Prostate gland (tissue), 2 donors: ENCODE measurements at places on chromosomes 7 and 10.

DNA sequence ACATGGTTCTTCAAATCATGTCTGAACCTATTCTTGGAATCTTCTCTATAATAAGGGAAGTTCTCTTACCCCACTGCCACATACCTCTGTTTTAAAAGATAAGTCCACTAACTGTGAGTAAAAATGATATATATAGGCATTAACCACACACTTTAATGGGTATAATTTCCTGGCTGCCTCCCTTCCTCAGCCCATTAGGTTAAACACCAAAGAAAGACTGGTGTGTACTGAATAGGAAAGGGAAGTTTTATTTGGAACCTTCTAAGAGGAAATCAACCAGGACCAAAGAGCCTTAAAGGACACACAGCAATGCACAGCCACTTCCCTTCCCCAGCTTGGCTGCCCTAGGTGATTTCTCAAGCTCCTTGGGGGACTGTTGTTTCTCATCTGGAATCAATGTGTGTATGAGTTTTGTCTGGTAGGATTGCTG lies 5.0 kb upstream of the WBP1L start:
- no peaks in the 10 kb centered on the region for H3K36me3 ChIP-seq
- no peak for DNase-seq
- H3K27ac ChIP-seq, result no peak overlapping the region
- no peak overlapping the region for H3K4me3 ChIP-seq
- no peaks in the 10 kb centered on the region for H3K4me1 ChIP-seq

DNA sequence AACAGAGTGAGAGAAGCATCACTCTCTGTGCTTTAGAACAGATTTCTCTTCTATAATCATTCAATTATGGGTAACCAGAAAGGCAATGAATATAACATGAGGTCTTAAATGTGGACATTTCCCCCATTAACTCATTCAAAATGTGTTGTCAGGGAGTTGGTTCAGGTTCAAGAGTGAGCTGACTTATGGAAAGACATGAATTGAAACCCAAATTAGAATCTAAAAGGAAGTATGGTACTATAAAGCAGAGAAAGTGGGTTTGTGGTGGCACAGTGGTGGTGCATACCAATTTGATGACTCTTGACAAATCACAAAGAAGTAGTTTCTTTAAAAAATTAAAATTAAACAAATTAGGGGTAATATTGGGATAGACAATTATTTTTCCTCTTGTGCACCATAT lies 114.6 kb upstream of the MEOX2 start:
- no peak for DNase-seq
- no peak overlapping the region for H3K27ac ChIP-seq
- H3K4me1 ChIP-seq, result no peaks in the 10 kb centered on the region
- no peaks in the 10 kb centered on the region for H3K36me3 ChIP-seq

DNA sequence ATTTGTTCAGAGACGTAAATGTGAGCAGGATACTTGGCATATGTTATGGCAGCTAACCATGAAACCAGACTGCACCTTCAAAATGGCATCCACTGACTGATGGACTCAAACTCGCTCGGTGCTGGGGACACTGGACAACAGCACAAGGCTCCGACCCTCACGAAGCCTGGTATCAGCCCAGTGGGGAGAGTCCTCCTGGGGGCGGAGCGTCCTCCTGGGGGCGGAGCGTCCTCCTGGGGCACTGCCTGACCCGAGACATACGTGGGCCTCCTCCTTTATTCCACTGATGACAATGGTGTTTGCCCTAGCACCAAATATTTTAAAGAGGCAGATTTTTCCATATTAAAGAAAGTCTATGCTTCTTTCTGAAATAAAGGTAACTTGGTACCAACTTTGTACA lies 39.5 kb downstream of the ESYT2 start:
- H3K27me3 ChIP-seq, result no peaks in the 10 kb centered on the region
- no peaks in the 10 kb centered on the region for H3K36me3 ChIP-seq
- H3K27ac ChIP-seq, result no peak overlapping the region
- H3K4me1 ChIP-seq, result no peaks in the 10 kb centered on the region
- no peak for DNase-seq
- no peak overlapping the region for H3K4me3 ChIP-seq

GRCh38 chr7:105800442-105800841 lies 76.0 kb downstream of the ATXN7L1 start:
- no peaks in the 10 kb centered on the region for H3K27me3 ChIP-seq
- H3K4me1 ChIP-seq, result peaks cover under 1% of the 10 kb centered on the region

- H3K4me1 ChIP-seq, result no peaks in the 10 kb centered on the region
- no peak for DNase-seq
Measured at GRCh38 chr7:130554481-130554880, 62.6 kb downstream of the MEST start.

DNA sequence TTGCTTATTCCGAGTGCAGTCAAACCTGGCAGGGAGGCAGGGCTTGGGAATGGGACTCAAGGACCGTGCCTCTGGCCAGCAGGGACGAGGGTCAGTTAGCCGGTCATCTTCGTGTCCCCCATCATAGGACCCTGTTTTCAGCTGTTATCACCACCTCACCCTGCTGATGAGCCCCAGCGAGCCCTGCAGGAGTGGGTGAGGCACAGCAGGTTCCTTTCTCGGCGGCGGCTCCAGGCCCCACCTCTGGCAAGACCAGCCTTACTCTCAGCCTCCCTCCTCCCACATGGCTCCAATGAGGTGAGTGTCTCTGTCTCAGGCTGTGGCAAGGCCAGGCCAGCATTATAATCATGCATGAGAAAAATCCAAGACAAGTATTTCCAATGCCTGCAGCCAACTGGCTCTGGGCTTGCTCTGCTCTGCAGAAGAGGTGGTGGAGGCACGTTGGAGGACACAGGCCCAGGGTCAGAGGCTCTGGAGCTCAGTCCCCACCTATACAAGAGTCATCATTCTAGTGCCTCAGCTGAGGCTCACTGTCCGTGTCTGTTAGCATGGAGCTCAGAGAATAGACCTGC lies 15.7 kb downstream of the PKD1L1 start:
- H3K4me3 ChIP-seq, result no peak overlapping the region
- no peaks in the 10 kb centered on the region for H3K36me3 ChIP-seq
- DNase-seq, result no peak
- H3K27me3 ChIP-seq, result no peaks in the 10 kb centered on the region
